ENCODE measurements at places on chromosomes 2 and 18.

DNA sequence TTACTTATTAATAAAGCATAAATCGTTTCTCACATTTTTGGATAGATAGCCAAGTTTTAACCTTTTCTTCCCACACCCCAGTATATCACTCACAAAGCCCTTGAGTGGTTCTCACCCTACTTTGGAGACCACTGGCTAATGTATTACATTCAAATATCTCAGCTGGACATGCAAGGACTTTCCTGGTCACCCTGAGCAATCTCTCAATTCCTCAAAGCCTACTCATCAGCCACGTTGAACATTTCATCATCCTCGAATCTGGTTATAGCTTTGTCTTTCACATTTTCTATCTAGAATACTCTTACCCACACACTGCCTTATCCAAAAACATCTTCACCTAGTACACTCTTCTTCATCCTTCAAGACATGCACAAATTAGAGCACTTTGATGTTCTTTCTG is 71.1 kb upstream of the MAPRE2 start:
- DNase-seq: no peak

DNA sequence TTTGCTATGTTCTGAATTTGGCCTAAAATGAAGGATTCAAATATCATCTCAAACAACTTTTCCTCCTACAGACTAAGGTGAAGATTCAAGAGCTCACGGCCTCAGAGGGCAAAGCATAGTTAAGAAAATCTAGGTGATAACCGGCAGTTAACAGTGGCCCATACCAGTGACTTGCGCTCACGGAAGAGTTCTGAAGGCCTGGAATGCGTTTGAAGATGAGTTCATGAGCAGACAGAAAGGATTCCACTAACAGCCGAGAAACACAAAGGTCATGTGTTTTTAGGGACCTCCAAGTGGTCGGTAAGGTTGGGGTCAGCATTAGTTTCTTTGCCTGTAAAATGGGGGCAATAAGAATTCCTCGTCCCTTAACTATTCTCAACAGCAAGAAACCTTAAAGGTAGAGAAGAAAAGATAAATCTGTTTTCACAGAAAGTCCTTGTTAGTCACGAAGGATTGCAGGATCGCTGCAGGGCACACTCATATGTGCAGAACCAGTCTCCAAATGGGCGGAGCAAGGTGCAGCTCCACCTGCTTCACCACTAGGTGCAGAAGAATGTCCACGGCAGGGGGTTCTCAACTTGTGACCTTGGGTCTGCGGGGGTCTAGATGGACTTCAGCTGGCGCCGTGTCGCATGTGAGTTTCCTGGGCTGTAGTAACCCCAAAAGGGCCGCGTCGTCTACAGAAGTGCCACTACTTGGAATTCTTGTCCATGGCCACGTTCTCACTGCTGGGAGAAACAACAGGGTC is 708 bp upstream of the RPIA start:
- no peak for DNase-seq

DNA sequence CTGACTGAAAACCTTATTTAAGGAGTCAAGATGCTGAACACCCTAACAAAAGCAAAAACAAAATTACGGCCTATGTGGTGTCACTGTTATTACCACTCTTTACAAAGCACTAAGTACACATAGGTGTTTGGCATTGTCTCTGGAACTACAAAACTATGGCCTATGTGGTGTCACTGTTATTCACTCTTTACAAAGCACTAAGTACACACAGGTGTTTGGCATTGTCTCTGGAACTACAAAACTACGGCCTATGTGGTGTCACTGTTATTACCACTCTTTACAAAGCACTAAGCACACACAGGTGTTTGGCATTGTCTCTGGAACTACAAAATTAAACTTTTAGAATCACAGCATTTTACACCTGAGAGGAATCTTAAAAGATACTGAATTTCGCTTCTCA is 47.4 kb downstream of the SLC35F5 start:
- no peak for DNase-seq

GRCh38 chr2:179963626-179964025 is 43.5 kb downstream of the CWC22 start:
- peak; percentile 29 for DNase-seq

DNA sequence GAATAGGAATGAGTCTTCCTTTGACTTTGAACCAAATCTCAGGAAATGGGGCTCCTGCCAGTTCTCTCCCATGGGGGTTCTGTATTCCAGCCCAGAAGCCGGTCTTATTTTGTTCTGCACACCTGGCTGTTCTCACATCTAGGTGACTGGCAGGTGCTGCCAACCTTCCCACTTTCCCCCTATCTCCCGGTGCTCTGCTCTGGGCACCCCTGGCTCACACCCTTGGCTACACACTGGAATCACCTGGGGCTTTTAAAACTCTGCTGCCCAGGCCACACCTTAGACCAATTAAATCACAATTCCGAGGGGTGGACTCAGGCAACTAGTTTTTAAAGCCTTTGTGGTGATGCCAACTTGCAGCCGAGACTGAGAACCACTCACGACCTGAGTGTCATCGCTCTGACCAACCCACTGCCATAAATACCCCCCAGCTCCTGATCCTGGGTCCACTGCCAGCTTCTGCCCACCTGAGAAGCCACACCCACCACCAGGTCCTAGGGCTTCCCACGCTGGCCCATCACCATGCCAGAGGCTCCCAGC is 69.2 kb downstream of the KCNF1 start:
- no peak for DNase-seq

GRCh38 chr18:51429644-51430043 is 232.2 kb upstream of the MEX3C start:
- DNase-seq: no peak

Measured in AG09309 (cell line).